ENCODE measurements at places on chromosomes 2 and 18. TPM values are rescaled to one million over a fixed set of nuclear protein-coding genes. Genes with fewer than 3 reads are reported as not detected.

DNA sequence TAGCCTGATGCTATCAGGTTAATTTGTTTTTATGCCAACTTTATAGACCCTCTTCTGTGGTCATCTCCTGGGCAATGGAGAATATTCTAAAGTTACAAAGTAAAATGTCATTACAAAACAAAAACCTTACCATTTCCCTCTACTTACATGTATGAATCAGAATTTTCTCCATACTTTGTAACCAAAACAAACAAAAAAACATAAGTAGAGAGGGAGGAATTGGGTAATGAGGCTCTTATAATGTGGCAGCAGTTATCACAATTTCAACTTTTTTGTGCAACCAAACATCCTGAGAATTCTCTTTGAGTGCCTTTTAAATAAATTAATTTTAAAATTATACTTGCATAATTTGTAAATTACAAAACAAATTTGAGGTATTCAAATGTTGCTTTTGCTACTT lies 332.8 kb downstream of the TXNL1 start:
- no peak for DNase-seq

GRCh38 chr2:123606631-123607030 lies 418.5 kb upstream of the CNTNAP5 start:
- DNase-seq, result no peak

DNA sequence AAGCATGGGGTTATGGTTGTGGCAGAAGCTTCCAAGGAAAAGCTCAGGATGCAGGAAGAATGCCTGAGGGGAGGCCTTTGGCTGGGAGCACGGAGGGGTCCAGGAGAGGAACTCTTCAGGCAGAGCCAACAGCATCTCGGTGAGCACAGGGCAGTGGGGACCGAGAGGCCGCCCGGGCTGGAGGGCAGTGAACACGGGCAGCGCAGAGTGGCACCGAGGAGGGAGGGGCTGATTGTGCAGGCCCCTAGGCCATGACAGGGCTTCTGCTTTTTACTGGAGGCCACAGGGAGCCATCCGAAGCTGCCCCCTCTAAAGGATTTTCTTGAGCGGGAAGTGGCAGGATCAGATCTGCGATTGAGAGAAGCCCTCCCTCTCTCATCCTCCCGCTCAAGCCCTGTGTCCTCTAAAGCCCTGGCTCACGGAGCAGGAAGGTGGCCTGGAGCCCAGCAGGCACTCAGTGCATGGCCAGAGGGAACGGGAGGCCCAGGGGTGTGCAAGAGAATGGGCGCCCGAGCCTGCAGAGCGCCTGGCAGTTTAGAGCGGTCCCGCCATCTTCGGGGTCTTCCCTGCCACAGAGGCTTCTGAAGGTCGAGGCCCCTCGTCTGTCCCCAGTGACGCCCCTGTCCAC lies 110.0 kb upstream of the STON1 start:
- no peak for DNase-seq

DNA sequence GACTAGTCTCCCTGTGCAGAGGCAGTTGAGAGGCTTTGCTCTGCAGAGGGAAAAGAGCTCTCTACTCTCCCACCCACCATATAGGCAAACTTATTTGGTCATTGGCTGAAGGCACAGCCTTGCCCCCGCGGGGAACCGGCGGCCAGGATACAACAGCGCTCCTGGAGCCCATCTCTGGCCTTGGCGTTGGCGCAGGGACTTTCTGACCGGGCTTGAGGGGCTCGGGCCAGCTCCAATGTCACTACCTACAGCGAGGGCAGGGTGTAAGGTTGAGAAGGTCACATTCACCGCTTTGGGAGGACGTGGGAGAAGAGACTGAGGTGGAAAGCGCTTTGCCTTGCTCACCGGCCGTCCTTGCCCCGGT lies 2.2 kb downstream of the ONECUT2 start:
- no peak for DNase-seq

DNA sequence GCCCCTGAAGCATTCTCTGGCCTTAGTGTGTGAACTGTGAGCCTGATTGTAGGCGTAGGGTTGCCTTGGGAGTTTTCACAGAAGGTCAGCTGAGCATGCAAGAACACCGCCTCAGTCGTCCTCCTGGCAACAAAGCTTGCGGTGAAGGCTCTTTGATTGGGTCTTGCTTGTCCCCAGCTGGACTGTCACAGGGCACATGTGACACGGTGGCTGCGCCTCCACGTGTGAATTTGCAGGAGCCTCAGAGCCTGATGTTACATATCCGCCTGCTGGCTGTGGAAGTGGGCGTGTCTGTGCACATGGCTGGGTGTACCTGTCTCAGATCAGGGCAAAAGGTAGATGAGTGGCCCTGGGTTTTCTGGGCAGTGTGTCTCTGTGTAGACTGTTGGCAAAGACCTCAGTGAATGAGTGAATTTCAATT lies 228.7 kb downstream of the HAUS1 start:
- peak; percentile 67 for DNase-seq

DNA sequence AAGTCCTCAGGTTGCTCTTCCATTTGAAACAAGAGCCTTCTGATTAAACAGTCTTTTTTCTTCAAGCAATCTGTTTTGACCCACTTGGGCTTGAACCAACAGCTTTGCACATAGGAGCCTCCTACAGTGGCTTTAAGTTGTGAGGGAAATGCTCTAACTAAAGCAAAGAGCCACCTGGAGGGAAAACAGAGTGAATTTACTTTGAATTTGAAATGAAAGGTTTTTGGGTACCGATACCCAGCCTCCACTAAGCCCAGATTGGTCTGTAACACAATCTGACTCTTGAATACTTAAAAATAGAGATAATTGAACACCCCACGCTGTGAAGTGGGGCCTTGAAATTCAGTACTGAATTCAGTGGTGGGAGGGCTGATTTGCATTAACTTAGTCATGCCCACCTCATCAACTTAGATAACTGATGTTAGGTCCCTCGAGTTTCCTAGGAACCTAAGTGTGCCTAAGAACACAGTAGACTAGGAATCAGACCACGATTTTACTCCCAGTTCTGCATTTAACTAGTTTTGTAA lies 56.3 kb upstream of the ACVR1C start:
- no peak for DNase-seq

GRCh38 chr2:152630466-152630865 lies 86.8 kb downstream of the PRPF40A start:
- no peak for DNase-seq

- no peak for DNase-seq
These were observed 91.6 kb upstream of the ARL5A start for GRCh38 chr2:151919786-151920185.

DNA sequence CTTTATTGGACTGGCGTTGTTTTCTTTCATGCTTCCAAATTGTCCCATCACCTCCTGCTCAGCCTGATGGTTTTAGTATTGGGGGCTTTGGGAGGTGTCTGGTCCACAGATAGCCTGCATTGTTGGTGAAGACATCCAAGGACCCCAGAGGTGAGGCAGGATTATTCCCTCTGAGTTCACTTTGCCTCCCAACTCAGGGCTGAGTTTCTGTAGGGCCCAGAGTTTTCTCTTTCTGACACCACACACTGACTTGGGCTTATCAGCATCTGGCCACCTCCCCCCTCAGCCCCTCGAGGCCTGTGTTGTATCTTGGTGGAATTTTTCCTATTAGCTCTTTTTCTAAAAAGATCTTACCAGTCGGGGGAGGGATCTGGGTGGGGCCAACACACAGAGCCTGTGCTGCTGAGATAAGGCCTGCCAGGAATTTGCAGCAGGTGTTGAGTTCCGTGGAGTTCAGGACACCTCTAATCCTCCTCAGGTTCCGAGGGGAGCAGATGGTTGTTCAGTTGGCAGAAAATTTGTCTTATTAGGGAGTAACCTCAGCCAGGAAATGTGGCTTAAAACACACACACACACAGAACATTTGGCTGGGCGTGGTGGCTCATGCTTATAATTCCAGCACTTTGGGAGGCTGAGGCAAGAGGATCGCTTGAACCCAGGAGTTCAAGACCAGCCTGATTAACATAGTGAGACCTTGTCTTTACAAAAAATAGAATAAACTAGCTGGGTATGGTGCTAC lies 7.3 kb downstream of the EMILIN2 start:
- no peak for DNase-seq

DNA sequence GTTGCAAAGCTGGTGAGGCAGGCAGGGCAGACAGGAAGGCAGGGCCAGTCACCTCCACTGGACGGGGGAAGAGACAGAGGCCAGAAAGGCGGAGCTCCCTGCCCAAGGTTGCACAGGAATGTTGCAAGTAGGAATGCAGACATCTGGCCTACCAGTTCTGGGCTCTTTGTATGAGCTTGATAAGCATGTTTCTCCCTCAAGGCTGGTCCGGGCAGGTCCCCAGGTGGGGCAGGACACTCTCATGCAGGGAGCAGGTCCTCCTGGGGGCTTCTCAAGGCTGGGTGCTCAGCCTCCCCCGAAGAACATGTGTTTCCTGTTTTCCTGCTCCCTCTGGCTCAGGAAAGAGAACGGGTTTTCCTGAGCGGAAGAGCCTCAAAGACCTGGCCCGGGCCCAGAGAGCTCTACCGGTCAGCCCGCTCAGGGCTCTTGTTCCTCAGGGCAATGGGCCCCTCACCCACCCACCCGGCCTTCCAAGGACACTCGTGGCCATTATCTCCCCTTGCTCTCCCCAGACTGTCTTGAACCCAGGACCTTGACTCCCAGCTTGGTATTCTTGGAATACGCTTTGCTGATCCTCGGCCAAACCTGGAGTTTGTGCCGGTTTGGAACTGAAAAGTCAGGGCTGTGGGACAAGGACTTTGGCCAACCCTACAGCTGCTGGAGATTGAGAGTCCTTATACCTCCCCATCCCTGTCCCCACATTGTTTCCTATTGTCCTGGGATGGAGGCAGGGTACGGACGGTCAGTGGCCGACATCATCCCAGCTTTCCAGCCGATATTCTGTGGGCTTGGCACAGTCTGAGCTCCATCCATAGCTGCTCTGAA lies 87.7 kb upstream of the HAAO start:
- no peak for DNase-seq

DNA sequence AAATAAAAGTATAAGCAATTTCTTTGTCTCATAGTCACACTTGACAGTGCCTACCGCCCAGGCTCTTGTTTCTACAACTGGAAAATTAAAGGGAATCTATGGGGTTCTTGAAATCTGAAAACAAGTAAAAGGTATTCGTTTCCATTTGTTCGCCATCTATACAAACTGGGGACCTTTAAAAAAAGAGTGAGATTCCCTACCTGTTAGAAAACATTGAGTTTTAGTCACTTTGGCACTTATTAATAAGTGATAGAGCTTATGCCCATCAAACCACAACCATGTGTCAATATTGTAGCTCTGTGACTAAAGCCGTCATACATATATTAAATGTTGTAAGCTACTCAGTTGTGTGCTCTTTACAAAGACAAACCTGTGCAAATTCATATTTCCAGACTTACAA lies 13.2 kb downstream of the FN1 start:
- DNase-seq, result no peak

GRCh38 chr2:68977453-68977852 lies 3.0 kb downstream of the GKN1 start:
- no peak for DNase-seq

DNA sequence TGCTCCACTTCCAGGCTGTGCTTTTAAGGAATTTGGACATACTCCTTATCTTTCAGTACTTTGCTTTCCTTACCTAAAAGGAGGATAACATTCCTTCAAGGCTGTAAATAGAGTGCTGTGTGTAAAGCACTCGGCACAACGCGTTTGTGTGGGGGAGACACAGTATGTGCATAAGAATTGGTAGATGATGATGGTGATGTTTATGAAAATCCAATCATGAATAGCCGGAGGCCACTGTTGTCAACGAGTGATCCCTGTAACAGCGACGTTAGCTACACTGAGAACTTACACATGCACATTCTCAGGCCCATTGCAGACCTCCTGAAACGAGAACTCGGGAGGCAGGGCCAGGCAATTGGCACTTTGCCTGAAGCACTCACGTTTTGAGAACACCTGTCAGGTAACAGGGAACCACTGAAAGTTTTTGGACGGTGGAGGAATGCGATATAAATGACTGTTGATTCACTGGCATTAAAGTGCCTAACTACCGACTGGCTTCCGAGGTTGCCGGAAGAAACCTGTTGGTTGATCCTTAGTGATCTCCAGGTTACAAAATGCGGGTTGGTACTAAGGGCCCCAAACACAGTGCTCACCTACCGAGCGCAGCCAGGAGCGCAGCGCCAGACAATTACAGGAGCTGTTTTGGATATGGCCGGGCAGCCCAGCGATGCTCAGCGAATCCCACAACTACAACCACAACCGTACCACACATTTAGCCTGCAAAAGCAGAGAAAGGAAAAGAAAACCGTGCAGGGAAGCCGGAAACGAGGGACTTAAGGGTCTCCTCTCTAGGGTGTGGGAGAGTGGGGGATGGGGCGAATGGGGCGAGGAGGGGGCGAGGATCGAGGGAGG lies 1.0 kb upstream of the MAP4K4 start:
- peak; percentile 52 for DNase-seq

GRCh38 chr2:128568106-128568505 lies 249.4 kb upstream of the HS6ST1 start:
- DNase-seq, result peak; percentile 33

- no peak for DNase-seq
These were observed 156.6 kb upstream of the NOSTRIN start for GRCh38 chr2:168645696-168646338.

DNA sequence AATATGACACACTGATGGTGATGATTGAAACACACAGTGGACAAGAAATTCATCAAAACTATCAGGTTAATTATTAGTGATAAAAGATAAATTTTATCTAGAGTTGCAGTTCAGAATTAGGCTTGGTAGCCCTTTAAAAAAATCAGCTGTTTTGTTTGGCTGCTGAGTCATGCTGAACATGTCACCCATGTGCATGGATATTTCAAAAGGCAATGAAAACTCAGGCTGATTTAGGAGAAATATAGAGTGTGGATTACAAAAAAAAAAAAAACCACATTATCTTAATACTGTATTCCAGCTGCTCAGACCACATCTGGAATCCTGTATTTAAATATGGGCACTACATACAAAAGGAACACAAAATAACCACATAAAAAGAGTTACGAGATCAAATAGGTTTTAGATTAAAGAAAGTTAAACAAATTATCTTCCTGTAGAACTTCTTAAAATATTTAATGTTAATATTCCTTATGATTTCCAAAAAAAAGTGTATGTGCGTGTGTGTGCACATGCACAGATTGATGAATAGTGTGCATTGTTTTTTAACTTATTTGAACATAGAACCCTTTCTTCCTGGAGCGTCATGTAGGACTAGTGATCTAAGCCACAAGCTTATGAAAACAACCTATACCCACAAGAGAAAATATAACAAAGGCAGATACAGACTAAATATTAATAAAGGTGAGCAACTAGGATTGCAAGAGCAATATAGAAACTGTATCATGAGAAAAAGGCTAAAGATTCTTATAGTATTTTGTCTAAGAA lies 186.2 kb downstream of the STK39 start:
- no peak for DNase-seq

The CASP8 gene
- total RNA-seq, result 50.9 TPM

The RALBP1 gene
- total RNA-seq, result 117 TPM

The RNF152 gene
- total RNA-seq, result 52.9 TPM

The ANKRD62 gene
- total RNA-seq, result not detected

Measured in ureter (tissue), 1 donor.